Ureter (tissue), 1 donor: ENCODE measurements at places on chromosomes 1 and 21. TPM values are rescaled to one million over a fixed set of nuclear protein-coding genes. Genes with fewer than 3 reads are reported as not detected.

PDC gene
- total RNA-seq: not detected

AQP10 gene
- not detected for total RNA-seq

TMEM61 gene
- total RNA-seq: 1.4 TPM

ARV1 gene
- 24.3 TPM for total RNA-seq

OR2M3 gene
- not detected for total RNA-seq

C8A gene
- total RNA-seq: 0.16 TPM

DNA sequence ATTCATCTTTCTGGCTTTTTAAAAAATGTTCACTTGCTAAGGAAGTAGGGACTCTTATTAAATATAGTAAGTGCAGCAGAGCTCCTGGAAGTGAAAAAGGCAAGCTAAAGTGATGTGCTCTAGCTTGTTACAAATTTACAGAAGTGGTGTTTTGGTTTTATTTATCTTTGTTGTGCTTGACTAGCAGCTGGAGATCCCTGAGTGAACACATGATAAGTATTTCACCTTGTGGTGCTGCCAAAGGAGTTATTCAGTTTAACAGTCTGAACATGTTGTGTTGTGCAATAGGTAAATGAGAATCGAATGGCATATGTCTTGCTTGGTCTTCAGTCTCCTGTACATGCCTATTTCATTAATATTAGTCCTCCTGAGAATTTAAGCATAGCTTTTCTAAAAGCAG, 315.7 kb downstream of the TPR start:
- no peak for DNase-seq

DNA sequence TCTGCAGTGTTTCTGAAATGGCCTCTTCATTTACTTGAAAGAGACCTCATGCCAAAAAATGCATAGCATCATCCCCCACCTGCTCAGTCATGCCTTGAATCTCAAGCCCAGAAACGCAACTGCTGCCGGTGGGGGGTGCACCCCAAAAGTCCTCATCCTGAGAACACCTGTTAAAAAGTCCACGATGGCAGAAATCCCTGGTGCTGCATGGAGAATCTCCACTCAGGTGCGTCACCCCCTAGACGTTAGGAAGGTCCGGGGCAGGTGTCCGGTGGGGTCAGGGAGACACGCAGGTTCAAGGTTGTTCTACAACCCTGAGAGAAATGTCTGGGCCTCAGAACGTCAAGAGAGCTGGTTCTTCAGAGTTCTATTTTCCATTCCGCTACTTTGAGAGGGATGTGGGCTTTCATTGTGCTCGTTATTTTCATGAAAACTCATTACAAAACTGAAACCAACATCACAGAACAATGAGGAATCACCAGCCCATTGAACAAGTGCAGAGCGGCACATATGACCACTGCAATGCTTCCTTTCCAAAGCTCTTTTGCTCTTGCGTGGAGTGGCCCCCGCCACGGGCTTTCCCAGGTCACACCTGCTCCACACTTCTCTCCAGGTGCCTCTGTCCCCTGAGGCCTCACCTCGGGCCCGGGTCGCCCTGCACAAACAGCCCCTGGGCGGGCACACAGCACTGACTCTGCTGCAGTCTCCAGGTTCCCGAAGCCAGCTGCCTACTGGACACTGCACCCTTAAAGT, 201.9 kb downstream of the TOMM20 start:
- peak; percentile 45 for DNase-seq

GRCh38 chr1:3924186-3924824, 24.2 kb upstream of the C1orf174 start:
- DNase-seq: no peak

DNA sequence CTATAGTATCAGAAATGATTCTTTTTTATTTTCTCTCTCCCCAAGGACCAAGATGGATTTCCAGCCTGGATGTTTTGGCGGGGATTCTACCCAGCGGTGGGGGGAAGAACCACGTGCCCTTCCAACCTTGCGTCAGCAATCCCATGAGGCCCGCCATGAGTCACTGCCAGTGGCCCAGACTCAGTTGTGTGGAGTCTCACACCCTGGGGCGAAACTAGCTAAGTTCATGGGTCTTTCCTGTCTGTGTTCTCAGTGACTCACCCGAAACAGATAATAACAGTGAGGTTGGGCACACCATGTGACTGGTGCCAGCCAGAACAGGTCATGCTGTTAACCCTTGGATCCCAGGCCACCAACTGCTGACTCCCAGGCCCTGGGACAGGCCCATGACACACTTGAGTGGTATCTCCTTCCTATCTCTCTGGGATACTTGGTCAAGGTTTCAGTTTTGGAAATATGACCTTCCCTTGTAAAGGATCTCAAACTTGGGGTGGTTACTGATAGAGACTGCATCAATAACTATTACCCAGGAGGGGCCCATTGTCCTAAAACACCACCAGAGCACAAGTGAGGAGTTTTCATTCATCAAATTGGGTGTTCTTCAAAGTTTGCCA, 98.0 kb upstream of the DUSP10 start:
- DNase-seq: peak; percentile 84

DNA sequence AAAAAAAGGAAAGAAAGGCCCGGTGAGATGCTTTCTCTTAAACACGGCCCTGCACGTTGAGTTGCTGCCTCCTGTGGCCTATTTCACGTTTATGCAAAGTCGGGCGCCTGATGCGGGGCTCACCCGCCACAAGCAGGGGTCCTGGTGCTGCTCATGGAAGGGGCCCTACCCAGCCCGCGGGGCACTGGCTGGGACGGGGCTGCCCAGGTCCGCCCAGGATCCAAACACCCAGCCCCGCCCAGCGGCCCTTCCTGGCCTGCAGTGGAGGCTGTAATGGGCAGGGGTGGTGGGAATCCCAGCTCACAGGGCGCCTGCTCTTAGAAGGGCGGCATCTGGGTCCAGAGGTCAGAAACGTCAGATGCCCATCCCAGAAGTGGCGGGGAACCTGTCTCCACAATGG, 1.6 kb downstream of the COL6A2 start:
- DNase-seq: peak; percentile 45
